Vagina (tissue), 2 donors: ENCODE measurements at places on chromosomes 12 and 14. TPM values are rescaled to one million over a fixed set of nuclear protein-coding genes. Genes with fewer than 3 reads are reported as not detected.

- no peak for DNase-seq
These were observed 294.1 kb upstream of the TMPO start for GRCh38 chr12:98221243-98221808.

- no peak for DNase-seq
These were observed 184.3 kb upstream of the USP15 start for GRCh38 chr12:62075870-62076269.

DNA sequence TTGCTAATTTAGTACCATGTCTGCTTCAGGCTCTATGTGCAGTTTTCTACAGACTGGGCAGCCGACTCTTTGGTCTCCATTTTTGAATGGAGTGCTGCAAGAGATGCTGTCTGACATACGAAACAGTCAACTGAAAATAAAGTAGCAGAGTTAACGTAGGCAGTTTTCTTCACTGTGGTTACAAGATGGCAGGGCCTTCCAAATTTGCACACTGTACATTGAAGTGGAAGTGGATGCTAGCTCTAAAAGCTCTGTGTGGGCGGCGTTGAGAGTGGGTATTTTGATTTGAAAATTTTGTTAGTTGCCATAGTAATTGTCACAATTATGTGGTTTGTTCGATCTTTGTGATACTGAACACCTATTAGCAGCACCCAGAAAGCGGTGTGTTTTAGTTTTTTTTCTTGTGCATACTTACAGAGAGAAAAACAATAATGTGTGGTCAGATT lies 154.9 kb upstream of the ATP2B1 start:
- no peak for DNase-seq

SIX6 gene
- not detected for total RNA-seq

SMAGP gene
- 30.0 TPM for total RNA-seq
